Kidney epithelial cell (primary cell): ENCODE measurements at places on chromosomes 4 and X. TPM values are rescaled to one million over a fixed set of nuclear protein-coding genes. Genes with fewer than 3 reads are reported as not detected.

GRCh38 chrX:120419463-120419862, 49.6 kb downstream of the LAMP2 start:
- DNase-seq: no peak

- no peak for DNase-seq
Measured at GRCh38 chr4:5893004-5893580, at the start of gene CRMP1. Gene CRMP1, minus strand, starts transcription at chr4:5893086. Its CDS starts 117 bp downstream, at chr4:5892969.

GRCh38 chr4:94540476-94540875, 88.7 kb downstream of the PDLIM5 start:
- no peak for DNase-seq

DNA sequence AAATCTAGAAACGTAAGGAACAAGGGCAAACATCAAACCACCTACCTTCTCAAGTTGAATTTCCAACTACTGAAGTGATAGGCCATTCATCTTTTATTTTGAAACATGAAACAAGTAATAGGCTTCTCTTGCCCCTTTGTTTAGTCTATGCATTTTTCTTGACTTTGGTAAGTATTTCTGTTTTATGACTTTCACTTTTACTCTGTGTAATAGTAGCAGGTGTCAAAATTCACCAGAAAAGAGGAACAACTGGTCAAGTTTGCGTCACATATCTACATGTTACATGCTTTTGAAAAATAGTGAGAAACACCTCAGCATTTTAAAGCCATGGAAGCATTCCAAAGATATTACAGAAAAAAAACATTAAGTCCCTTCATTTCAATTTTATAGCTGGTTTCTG, 157.1 kb upstream of the FTHL17 start:
- DNase-seq: no peak

- no peak for DNase-seq
Measured at GRCh38 chrX:122641136-122641535, 542.9 kb upstream of the GRIA3 start.

- DNase-seq: no peak
Measured at GRCh38 chrX:133723930-133724329, 261.5 kb downstream of the GPC3 start.

The ARR3 gene
- total RNA-seq: not detected in 2 replicates

The NKX3-2 gene
- total RNA-seq: not detected in 2 replicates

The RHOXF2B gene
- total RNA-seq: not detected in 2 replicates

The IBSP gene
- not detected in 2 replicates for total RNA-seq

The GTPBP6 gene
- total RNA-seq: 49.5 and 55.0 TPM in 2 replicates
